ENCODE measurements at places on chromosomes 2 and 18.

- no peak for DNase-seq
Measured at GRCh38 chr2:26455037-26455669, 22.8 kb downstream of the OTOF start.

GRCh38 chr2:75055820-75056675 is 97.6 kb downstream of the POLE4 start:
- no peak for DNase-seq

DNA sequence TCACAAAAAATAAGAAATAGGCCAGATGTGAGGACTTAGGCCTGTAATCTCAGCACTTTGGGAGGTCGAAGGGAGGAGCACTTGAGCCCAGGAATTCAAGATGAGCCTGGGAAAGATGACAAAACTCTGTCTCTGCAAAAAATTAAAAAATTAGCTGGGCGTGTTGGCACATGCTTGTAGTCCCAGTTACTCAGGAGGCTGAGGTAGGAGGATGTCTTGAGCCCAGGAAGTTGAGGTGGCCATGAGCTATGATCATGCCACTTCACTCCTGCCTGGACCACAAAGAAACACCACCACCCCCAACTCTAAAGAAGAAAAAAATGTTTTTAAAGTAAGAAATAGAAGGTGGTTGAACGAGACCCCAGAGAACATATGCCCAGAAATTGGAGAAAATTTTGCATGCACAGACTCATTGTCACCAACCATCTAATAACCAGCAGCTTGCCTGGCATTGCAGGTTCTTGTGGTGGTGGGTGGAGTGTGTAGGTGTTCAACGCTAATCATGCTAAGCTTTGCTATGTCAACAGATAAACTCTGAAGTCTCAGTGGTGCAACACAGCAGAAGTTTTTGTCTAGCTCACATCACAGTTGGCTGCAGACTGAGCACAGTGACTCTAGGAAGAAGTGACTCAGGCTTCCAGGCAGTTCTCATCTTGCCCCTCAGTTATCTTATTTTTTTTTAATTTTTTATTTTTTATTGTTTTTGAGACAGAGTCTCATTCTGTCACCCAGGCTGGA is 18.6 kb downstream of the ARL4C start:
- DNase-seq: no peak

DNA sequence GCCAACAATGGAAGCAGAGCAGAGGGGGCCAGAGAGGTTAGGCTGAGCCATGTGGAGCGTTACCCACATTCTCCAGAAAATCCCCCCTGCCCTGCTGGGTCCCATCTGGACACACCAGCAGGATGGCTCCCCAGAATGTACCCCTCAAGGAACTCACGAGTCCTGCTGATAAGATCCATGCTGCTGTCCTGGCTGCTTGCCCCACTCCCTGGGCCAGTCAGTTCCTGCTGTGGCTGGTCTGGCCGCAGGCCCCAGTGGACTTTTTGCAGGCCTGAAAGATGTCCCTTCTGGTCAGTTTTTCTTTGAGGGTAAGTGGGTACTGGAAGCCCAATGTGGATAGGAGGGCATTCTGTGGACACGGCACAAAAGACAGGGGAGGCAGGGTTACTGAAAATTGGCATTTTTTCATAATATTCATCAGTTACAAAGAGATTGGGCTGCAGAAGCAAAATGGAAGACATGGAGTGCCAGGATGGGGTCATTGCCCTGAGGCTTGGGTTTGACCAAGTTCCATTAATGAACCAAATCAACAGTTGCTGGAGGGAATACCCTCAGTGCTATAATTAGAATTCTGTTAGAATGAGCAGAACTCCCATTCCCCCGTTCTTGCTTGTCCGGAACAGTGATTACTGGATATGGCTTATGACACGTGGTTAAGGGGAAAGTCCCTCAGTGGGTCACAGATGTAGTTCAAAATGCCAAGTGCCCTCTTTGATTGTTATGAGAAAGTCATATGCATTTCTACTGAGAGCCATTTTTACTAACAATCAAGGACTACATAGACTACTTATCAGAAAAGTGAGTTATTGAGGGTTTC is 38.7 kb downstream of the SLC4A5 start:
- no peak for DNase-seq

DNA sequence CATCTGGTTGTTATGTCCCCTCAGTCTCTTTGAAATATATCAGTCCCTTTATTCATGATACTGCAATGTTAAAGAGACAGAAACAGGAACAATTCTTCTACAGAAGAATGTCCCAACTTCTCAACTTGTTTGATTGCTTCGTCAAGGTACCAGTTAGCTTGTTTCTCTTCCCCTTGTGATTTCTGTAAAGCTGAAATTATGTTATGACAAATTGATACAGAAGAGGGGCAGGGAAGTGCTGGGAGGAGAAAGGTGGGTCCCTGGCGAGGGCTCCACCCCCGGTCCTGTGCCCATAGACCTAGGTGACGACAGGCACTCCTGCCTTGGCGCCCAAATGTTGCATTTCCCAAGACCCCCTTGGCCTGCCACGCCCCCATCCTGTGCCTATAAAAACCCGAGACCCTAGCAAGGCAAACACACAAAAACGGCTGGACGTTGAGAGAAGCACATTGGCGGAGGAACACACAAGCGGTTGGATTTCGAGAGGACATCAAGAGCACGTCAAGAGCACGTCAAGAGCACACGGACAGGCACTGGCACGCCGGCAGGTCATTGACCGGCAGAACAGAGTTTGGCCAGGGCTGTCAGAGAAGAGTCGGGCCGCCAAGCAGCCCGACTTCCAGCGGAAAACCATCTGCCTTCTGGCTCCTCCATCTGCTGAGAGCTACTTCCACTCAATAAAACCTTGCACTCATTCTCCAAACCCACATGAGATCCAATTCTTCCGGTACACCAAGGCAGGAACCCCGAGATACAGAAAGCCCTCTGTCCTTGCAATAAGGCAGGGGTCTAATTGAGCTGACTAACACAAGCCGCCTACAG is 11.5 kb upstream of the RTN4 start:
- no peak for DNase-seq

- no peak for DNase-seq
Measured at GRCh38 chr18:46182633-46183358, 78.6 kb downstream of the HAUS1 start.

DNA sequence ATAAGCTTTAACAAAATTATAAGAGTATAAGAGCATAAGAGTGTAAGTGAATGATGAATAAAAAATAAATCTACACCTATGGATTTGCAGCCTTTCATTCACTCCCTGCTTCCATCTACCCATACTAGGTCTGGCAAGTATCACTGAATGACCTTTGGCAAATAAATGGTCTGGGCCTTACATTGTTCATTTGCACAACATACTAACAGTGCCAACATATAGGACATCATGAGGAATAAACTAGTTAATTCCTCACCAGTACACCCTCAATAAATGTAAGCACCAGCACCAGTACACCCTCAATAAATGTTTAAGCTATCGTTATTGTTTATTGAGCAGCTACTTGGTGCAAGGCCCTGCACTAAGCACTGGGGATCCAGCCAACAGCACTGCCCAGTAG is 26.9 kb downstream of the STAT1 start:
- no peak for DNase-seq

DNA sequence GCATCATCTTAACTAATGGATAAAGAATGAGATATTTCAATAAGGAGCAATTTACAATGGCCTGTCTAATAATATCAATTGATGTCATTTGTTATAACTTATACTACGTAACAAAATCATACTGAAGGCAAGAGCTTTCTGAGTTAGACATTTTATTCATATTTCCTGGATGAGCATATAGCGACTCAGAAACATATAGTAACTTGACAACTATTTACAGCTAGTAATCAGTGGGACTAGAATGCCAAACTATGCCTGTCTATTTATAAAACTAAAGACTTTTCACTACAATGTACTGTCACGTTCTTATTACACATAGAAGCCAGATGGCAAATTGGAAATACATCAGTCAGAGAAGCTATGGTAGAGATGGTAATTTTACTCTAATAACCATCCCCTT is 766.2 kb upstream of the TMEFF2 start:
- no peak for DNase-seq

All from D721Med (cell line).